ENCODE measurements at places on chromosomes 7 and 10. TPM values are rescaled to one million over a fixed set of nuclear protein-coding genes. Genes with fewer than 3 reads are reported as not detected.

- no peak for DNase-seq
Observed at GRCh38 chr7:108370616-108371015, 85.6 kb downstream of the NRCAM start.

The CCDC186 gene
- 13.0 TPM for polyA plus RNA-seq

- no peak for DNase-seq
Observed at GRCh38 chr7:139127648-139128047, 18.1 kb upstream of the ZC3HAV1 start.

The CHST12 gene
- 1.8 TPM for polyA plus RNA-seq

DNA sequence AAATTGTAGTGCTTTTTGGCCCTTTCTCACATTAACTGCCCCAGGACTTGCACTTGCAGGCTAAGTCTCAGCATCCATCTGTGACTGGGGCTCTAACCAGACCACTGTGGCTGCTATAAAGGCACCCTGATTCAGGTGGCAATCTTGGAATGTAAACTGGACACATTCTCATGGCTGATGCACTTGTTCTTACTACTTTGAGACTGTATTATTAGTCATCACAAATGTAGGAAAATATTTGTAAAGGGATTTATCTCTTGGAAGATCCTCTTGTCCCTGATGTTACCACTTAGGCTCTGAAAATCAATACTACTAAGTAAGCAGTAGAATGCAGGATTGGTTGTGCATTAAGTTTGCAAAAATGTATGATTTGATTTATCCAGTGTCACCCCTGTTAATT is 25.0 kb downstream of the PDE1C start:
- no peak for DNase-seq

DNA sequence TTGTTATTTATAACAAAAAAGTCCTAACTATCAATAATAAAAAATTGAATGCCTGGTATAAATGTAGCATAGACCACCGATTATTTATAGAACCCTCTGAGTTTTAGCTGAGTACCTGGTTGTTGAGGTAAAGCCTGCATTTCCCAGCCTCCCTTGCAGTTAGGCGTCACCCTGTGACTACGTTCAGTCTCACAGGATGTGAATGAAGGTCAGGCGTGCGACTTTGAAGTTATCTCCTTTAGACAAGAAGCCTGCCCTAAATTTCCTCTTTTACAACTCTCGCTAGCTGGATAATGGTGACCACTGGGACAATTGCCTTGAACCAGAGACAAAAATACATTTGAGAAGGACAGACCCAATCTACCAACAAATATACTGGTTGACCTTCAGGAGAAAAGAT is 67.5 kb upstream of the TES start:
- peak; percentile 38 for DNase-seq

GRCh38 chr10:129883626-129884397 is 80.3 kb downstream of the EBF3 start:
- DNase-seq: no peak

DNA sequence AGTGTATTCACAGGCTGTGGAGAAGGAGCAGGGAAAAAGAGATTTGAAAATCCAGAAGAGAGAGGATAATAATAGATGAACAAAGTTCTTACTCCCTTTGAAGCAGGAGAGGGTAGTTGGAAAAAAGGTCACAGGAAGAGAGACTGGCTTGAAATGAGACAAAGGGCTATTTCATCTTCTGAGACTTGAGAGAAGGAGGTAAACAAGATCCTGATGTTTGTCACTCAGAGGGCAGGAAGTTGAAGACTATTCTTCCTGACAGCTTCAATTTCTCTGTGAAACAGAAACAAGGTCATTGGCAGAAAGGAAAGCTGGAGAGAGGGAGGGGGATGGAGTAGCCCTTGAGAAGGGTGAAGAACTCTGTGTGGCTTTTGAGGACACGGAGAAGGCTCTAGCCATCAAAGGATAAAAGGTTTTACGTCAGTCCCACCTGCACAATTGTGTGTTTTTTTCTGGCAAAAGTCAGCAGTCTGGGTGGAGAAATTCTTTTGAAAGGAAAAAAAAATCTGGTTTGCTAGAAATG is 216.1 kb upstream of the STEAP4 start:
- DNase-seq: no peak

GRCh38 chr10:21626457-21627161 is 92.6 kb downstream of the MLLT10 start:
- DNase-seq: no peak

GRCh38 chr7:103114576-103115008 is 34.3 kb downstream of the NAPEPLD start:
- DNase-seq: no peak

The AS3MT gene
- polyA plus RNA-seq: 3.1 TPM

DNA sequence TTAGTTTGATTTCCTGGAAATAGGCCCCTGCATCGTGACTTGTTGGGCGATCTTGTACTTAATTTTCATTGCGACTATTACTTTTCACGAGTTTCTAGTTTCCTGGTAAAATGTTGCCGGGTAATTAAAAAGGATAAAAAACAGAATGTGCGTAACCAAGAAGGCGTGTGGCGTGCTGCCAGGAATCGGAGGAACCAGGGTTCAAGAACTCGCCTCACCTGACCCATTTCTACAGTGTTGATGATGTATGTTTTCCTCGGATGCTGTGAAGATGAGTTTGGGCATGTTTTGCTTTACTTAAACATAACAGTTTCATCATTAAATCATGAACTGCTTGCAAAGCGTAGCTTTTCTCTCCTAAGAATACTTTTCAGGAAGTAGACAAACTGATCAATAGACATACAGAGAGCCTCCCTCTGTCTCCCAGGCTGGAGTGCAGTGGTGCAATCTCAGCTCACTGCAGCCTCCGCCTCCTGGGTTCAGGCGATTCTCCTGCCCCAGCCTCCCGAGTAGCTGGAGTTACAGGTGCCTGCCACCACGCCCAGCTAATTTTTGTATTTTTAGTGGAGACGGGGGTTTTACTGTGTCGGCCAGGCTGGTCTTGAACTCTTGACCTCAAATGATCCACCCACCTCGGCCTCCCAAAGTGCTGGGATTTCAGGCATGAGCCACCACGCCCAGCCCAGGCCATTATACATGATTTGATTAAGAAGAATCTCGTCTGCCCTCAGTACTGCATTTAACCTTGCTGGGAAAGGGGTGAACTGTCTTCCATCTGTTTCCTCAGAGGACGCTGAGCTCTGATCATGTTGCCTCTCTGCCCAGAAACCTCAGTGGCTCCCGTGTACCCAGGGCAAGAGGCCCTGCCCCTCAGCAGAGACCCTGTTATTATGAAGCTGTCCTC is 9.1 kb downstream of the FOXK1 start:
- no peak for DNase-seq

DNA sequence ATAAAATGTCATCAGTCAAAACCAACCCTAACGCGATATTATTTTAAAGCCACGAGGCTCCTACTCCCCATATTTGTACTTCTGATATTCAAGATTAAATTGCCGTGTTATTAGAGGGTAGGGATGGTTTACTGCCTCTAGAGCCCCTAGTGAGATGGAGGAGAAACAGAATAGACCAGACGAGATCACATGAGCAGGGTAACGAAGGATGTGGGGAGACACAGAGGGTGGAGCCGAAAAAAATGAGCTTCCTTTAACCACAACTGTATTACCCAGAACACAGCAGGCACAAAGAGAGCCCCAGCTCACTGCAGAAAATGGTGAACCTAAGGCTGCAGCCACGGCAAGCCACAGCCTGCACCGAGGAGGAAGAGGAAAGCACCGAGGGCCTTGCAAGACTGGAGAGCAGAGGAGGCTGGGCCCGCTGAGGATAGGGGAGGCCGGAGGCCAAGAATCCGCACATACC is 14.3 kb downstream of the ZC3HAV1 start:
- peak; percentile 72 for DNase-seq

DNA sequence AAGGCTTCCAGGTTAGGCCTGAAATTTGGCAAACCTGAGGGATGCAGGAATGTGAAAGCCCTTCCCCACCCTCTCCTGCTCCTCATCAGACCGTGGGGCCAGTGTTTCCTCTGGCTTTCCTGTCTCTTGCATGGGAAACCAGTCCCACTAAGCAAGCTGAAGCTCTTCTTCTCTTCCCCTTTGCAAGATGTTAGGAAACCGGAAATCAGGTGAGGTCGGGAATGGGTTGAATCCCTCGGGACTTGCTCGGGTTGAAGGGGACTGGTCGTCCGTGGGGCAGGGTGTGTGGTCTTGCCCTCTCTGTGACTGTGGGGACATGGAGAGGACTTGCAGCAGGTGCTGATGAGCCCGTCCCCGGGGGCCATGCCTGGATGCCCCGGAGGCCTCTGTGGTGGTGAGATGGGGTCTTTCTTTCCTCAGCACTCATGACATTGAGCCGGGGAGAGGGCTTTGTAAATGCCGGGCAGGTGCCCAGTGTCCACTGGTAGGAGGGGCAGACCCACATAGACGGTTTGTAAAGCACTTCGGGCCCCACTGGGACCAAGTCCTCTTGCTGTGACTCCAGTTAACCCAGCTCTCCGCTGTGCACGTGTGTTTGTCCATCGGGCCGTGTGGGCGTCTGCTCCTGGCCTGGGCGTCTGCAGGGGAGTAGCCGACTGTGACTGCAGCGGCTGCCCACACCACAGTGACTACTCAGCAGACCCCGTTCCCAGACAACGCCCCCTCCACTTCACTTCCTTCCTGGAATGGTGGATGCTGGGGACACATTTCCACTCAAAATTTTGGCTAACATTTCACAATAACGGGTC is 373.9 kb downstream of the GLRX3 start:
- no peak for DNase-seq

- DNase-seq: no peak
Observed at GRCh38 chr10:116815641-116816415, 33.5 kb upstream of the ENO4 start.

The OPN1SW gene
- not detected for polyA plus RNA-seq

The ACTL6B gene
- 1.00 TPM for polyA plus RNA-seq

DNA sequence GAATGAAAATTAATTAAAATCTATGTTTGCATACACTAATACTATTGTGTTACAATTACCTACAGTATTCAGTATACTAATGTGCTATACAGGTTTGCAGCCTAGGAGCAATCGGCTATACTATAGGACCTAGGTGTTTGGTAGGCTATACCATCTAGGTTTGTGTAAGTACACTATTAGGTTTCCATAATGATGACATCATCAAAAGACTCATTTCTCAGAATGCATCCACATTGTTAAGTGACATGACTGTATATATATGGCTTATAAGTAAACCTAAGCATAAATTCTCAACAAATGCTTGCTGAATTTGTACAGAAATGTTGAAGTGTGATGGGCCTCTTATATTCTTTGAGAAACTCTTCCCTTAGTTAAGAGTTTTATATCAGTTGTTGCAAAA is 206.5 kb upstream of the ZWINT start:
- DNase-seq: no peak

- DNase-seq: no peak
Observed at GRCh38 chr10:120650705-120651399, 193.8 kb downstream of the PLPP4 start.

The LHFPL3 gene
- polyA plus RNA-seq: not detected

- DNase-seq: no peak
Observed at GRCh38 chr7:117955046-117955445, 81.8 kb upstream of the CTTNBP2 start.
